ENCODE measurements at places on chromosomes 3 and 15.

DNA sequence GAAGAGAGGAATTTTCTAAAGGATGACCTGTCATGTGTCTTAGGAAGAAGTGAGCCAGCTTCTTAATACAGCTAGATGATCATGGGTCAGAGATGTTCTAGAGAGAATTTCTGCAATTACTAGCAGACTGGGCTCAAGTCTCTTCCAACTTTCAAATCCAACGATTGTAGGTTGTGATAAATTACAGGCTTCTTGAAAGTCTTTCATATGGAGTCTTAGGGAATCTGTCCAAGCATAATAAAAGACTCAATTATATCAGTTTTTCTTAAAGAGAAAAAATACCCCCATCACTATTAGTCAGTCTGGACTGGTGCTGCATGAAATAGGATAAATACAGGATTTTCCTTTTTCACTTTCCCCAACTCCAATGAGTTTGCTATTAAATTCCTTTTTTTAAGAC lies 59.1 kb downstream of the DRD3 start:
- DNase-seq = no peak

DNA sequence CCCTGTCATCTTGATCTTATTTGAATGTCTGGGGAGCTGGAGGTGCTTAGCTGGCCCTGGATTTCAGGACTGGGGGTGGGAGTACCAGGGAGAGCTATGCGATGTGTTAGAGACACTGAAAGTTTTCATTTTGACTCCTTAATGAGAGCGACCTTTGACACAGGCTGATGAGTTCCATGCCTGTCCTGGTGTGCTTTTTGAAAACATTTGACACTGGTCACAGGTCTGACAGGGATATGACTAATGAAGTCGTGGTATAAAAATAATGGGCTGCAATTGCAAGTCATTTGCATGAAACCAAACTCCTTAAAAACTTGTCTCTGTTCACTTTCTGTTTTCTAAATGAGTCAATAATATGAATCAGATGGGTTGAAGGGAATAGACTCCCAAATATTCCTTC lies 81.9 kb downstream of the MECOM start:
- DNase-seq = no peak

DNA sequence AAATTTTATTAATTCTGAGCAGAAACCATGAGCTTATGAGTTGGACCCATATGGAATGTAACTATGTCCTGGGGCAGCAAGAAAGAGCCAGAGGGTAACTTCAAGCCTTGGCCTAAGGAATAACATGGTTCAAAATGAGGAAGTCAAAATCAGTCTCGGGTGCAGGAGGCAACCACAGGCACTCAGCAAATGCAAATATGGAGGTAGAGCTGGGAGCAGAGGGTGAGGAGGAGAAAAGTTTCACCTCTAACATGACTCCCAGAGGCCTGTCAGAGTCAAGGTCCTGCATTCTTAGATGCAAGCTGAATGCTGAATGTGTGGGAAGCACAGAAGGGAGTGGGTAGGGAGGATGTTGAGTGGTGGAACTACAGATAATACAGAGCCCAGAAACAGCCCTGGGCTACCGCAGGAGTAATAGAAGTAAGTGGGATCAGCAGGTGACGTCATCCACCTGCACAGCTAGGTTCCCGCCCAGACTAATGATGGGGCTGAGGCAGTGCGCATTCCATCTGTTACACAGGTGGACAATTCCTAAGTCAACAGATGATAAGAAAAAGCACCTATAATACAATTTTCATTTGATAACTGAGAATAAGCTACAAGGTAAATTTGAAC lies 279.8 kb upstream of the ARRDC4 start:
- DNase-seq = no peak

GRCh38 chr3:156473341-156473740 lies 81.6 kb downstream of the SSR3 start:
- DNase-seq = no peak

- no peak for DNase-seq
Measured at GRCh38 chr3:133236901-133237300, 163.0 kb upstream of the BFSP2 start.

DNA sequence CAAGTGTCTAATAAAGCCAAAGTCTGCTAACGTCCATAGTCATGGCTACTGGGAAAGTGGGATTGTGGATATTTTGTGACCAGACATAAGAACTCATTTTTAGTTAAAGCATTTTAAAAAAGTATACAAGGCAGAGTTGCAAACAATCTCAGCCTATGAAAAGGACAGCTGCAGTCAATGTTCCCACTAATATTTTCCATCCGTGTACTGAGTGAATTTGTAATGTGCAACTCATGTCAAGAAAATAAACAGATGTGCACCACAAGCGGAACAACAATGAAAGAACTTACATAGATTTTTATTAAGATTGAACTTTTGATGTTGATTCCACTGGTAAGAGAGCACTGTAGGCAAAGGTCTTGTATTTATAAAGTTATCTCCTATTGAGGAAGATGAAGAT lies 231.3 kb upstream of the SEMA6D start:
- DNase-seq = no peak

DNA sequence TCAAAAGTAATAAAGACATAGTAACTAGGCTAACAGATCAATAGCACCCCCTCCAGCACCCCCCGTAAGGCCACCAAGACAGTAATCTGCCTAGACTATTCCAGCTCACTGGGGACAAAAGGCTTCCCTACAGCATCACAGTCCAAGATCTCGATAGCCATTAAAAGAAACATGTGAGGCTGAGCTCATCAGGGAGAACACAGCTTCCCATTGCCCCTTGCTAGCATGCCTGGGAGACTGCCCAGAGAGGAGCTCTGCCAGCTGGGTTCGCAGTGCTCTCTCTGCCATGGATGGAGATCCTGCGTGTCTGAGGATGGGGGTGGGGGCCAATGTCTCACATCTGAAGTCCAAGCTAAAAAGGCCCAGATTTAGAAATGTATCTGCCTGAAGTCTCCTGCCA lies 17.8 kb downstream of the LRIG1 start:
- DNase-seq = no peak
